ENCODE measurements at places on chromosomes 5 and 9.

GRCh38 chr5:150036513-150036912, 36.0 kb downstream of the HMGXB3 start:
- no peak for DNase-seq

- DNase-seq, result no peak
Observed at GRCh38 chr9:69674716-69675438, 2.7 kb upstream of the APBA1 start.

DNA sequence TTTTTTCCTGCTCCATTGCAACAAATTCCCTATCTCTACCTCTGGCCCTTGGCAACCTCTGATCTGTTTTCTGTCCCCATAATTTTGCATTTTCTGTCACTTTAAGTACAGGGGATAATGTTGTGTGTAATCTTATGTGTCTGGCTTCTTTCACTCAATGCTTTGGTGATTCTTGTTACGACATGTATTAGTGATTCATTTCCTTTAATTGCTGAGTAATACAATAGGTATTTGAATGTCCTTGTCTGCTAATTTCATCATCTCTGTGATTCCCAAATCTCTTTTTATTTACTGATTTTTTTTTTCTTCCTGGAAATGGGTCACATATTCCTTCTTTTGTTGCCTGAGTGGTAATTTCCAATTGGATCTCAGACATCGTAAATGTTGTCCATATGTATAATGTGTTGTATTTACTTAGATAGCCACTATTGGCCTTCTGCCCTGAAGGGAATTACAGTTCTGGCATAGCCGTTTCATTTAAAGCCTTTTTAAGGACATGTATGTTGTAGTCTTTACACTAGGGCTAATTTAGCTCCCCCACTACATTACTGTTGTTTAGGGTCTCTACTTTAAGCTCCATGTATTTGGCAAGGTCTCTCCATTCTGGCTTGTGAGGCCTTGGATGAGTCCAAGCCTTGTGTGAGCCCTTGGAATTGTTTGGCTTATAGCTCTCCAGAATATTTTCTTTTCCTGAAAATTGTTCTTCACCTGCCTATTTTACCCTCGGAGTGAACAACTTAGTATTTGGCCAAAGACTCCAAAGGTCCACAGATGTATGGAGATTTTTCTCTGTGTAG, 683.8 kb downstream of the LRRC70 start:
- DNase-seq, result no peak

DNA sequence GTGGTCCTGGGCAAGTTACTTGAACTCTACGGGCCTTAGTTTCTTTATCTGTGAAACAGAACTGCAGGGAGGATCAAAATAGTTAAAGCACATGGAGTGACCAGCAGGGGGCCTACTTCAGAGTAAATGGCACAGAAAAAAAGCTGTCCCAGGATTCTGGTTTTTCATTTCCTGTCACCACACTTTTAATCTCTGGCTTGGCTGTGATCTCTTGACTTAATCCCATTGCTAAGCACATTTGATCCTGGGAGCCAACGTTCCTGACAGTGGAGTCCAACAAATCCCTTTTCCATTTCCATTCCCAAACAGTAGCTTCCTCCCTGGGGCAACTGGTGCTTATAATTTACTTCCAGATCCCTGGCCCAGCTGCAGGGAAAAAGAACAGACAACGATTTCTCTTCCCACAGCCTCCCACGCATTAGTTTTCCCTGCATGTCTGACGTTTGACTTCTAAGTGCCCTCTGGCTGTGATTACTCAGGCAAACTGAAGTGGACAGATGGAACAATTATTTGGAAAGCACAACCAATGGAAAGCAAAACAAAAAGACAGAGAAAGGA, 136.5 kb upstream of the STK32A start:
- no peak for DNase-seq

DNA sequence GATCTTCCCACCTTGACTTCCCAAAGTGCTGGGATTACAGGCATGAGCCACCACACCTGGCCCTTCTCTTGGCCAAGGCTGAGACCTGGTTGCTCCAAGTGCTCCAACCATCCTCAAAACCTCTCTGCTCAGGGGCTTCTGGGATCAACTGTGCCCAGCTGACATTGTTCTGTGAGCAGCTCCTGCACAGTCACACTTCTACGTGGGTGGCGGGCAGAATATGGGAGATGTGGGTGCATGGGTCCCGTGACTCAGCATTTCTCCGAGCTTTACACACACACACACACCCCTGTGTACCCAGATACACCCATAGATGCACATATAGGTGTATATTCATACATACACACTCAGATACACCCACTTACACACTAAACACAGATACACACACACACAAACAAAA, 10.5 kb upstream of the MYORG start:
- no peak for DNase-seq

GRCh38 chr5:109838157-109838556, 148.4 kb downstream of the MAN2A1 start:
- no peak for DNase-seq

- DNase-seq, result no peak
Observed at GRCh38 chr9:137317021-137317717, 15.1 kb upstream of the NRARP start.

DNA sequence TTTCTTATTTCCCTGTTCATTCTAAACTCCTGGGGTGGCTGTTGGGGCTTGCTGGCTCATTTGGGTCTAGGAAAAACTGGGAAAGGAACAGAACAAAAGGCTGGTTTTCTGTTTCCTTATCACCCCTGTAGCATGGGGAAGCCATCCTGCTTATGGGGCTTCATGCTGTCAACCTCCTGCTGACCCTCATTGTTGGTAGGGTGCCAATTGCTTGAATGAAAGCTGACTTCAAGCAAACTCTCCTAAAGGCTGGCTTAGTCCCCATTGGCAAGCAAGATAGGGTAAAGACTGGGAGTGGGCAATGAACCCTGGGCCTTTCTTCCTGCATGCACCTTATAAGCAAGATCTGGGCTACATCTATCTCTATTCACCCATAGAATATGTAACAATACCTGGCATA, 511.6 kb downstream of the DMAC1 start:
- no peak for DNase-seq

Measured in activated CD4-positive, alpha-beta T cell treated with anti-CD3 and anti-CD28 coated beads, Interleukin-2, amount 50 U/mL, for 24 hours (primary cell).